ENCODE measurements at places on chromosomes 1 and 21. TPM values are rescaled to one million over a fixed set of nuclear protein-coding genes. Genes with fewer than 3 reads are reported as not detected.
A peak's percentile ranks its signal among the peaks of the same experiment; 100 is the strongest.

- no peak for DNase-seq
These were observed 11.8 kb upstream of the TTC22 start for GRCh38 chr1:54812801-54813484.

DNA sequence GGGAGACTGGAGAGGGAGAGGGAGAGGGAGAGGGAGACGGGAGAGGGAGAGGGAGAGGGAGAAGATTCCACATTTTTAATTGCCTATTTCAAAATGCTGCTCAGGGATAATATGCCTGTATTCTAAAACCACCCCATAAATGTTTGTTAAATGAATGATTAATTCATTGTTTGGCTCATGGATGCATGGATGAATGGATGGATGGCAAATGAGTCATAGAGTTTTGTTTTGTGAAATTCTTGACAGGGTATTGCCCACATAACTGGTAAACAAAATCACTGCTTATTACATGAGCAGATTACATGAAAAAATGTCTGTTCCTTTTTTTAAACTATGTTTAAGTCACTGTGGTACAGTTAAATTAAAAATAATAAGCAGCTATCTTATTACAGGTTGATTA lies 220.4 kb downstream of the ZP4 start:
- DNase-seq: no peak

- no peak for DNase-seq
These were observed 17.6 kb downstream of the CDC42BPA start for GRCh38 chr1:227300682-227301081.

GRCh38 chr1:232969799-232970198 lies 19.4 kb downstream of the NTPCR start:
- DNase-seq: no peak

- no peak for DNase-seq
These were observed 608.3 kb upstream of the CHRM3 start for GRCh38 chr1:238778113-238778512.

- DNase-seq: no peak
These were observed 68.0 kb downstream of the VAV3 start for GRCh38 chr1:107896936-107897335.

DNA sequence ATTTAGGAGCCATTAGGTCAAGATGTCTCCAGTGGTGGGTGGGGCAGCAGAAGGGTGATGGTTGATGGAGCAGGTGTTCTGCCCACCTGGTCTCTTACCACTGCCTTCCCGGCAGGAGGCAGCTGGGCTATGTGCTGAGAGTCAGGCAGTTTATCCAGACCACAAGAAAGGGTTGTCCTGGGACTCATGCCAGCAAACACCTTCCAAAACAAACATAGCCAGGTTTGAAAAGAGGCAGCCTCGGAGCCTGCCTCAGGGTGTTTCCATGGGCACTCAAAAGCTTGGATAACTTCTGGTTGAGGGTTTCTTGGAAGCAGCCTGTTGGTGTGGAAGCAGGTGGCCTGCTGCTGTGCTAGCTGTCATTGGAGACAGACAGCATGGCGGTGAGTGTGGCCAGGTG lies 187.2 kb downstream of the PCP4 start:
- DNase-seq: no peak

MROH9 gene
- polyA plus RNA-seq: not detected

CA6 gene
- 0.11 TPM for polyA plus RNA-seq

CFHR4 gene
- polyA plus RNA-seq: not detected

TPR gene
- polyA plus RNA-seq: 120 TPM

GRCh38 chr21:30340714-30341573 lies 3.5 kb upstream of the KRTAP27-1 start:
- DNase-seq: peak; percentile 34

HFM1 gene
- 7.4 TPM for polyA plus RNA-seq

CHRM3 gene
- polyA plus RNA-seq: 6.5 TPM

- DNase-seq: no peak
These were observed 92.9 kb downstream of the BEND5 start for GRCh38 chr1:48683839-48684238.

DNA sequence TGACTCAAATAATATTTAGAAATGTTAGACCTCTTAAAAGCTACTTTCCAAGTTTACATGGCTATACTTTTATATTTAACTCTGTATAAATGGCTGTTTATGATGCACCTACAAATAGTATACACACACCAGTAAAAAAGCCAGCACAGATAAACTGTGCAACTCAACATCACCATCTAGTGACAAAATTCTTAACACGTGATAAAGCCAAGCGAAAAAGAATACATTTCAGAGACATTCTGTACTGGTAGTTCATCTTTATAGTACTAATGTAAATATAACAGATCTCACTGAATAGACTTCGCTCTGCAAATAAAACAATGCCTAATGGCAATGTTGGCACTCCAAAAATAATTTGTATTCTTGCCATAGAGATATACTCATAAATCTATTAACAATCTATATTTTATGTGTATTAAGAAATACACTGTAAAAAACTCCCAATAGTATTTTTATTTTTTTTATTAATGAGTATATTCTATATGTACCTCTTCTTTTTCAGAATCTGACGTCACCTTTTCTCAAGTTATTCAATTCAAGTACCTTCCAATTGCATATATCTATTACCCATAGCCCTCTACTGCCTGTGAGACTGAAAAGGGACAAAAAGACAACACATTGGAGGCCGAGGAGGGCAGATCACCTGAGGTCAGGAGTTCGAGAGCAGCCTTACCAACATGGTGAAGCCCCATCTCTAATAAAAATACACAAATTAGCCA lies 100.2 kb downstream of the DPYD start:
- DNase-seq: peak; percentile 34

- DNase-seq: no peak
These were observed 22.7 kb downstream of the NAV1 start for GRCh38 chr1:201561601-201562000.

SLC35F3 gene
- 0.49 TPM for polyA plus RNA-seq

- DNase-seq: no peak
These were observed 3.0 kb downstream of the AURKAIP1 start for GRCh38 chr1:1371746-1372711.

DNA sequence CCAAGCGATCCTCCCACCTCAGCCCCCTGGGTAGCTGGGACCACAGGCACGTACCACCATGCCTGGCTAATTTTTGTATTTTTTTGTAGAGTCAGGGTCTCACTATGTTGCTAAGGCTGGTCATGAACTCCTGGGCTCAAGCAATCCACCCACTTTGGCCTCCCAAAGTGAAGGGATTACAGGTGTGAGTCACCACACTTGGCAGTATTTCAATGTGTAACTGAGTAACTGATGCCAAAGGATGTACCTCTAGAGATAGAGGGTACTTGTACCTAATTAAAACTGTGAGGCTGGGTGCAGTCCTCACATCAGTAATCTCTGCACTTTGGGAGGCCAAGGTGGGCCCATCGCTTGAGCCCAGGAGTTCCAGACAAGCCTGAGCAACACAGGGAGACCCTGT lies 258.7 kb upstream of the DMRTA2 start:
- no peak for DNase-seq

KRTAP21-3 gene
- polyA plus RNA-seq: not detected

FAM72D gene
- 1.4 TPM for polyA plus RNA-seq

LCE3D gene
- not detected for polyA plus RNA-seq

ADAMTS5 gene
- 16.0 TPM for polyA plus RNA-seq

DNA sequence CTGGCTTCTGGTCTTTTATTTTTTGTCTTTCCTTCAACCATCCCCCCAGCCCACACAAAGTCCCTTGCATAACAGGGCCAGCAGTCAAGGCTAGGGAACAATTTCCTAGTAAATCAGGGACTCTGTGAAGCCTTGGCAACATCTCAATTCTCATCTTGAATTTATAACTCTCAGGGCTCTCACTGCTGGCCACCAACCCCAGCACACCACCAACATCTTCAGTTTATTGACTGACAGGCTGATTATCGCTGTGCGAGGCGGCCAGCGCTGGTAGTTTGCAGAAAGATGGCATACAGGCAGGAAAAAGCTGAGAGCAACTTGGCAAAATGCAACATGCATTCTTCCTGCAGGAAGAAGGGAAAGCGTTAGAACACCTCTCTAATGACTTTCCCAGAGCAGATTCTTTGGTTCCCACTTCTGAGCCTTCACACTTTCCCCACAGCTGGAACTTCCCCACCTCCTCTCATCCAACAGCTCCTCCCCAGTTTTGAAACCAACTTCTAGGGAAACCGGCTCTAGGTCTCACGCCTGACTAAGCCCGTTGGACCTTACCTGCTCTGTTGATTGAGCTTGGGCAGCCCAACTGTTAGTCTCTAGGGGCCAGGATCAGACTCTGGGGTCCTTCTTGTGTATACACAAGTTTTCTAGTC lies 26.3 kb upstream of the CSF1 start:
- DNase-seq: no peak

DNA sequence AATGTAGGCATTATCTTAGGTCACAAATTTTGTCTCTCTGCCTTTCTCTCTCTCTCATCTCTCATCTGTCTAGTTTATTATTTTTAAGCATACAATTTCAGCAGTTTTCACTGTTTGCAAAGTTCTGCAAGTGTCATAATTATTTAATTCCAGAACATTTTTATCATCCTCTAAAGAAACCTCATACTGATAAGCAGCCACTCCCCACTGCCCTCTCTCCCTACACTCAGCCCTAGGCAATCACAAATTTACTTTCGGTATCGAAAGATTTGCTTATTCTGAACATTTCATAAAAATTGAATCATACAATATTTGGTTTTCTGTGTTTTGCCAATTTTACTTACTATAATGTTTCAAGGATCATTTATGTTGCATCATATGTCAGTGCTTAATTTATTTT lies 16.6 kb downstream of the OR6Y1 start:
- DNase-seq: no peak

- peak; percentile 36 for DNase-seq
These were observed 97.4 kb downstream of the FAM78B start for GRCh38 chr1:166069390-166069789.

GRCh38 chr21:41914965-41915364 lies 35.8 kb upstream of the PRDM15 start:
- no peak for DNase-seq

GRCh38 chr1:171210355-171210754 lies 25.3 kb downstream of the FMO2 start:
- DNase-seq: no peak

- DNase-seq: no peak
These were observed 73.5 kb downstream of the CD46 start for GRCh38 chr1:207825409-207825695.

GRCh38 chr1:96178053-96178452 lies 543.5 kb upstream of the PTBP2 start:
- no peak for DNase-seq

- DNase-seq: no peak
These were observed 94.8 kb upstream of the SGIP1 start for GRCh38 chr1:66439031-66439740.

- no peak for DNase-seq
These were observed 185.2 kb downstream of the RASAL2 start for GRCh38 chr1:178278916-178279686.

Measured in renal pelvis (tissue), 12 donors.